Panc1 (cell line): ENCODE measurements at places on chromosomes 1 and 21.

DNA sequence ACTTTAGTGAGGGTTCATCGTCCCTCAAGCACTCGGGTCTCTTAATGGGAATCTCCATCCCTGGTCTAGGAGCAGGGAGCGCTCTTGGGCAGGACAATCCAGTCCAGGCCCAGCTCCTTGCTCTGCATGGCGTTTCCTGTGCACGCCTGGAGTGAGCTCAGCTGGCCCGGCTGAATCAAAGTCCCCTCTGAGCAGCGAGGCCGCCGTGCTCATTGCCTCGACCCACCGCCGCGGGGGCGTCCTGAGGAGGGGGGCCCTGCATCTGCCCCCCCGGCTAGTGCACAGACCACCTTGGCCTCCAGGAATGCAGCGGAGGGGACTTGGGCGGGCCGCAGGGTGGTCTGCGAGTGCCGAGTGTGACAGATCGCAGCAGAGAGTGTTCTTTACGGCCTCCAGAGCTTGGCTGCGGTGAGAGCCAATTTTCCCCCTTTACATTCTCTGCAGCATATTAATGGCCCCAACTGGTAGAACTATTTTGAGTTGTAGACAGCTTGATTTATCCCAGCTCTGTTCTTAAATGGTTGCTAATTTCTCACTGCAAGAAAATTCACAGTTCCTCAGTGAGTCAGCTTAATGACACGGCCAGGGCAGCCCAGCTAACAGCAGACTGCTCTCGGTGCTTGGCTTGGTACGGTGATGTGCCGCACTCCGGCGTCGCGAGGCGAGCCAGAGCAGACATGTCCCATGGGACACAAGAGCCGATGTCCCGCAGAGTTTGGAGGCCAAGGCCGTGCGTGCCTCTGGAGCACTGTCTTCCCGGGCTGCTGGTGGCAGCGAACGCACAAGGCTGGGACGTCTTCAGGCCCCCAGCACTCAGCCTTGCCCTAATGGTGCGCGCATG, 39.8 kb downstream of the SNAP47 start:
- DNase-seq: no peak

- DNase-seq: no peak
Observed at GRCh38 chr1:198531891-198532290, 8.6 kb downstream of the ATP6V1G3 start.

GRCh38 chr1:119160409-119160808, 20.0 kb upstream of the WARS2 start:
- no peak for DNase-seq

DNA sequence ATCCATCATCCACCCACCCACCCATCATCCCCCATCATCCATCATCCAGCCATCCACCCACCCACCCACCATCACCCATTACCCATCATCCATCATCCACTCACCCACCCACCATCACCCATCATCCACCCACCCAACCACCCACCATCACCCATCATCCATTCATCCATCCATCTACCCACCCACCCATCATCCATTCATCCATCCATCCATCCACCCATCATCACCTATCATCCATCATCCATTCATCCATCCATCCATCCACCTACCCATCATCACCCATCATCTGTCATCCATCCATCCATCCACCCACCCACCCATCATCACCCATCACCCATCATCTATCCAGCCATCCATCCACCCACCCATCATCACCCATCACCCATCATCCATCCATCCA, 81.5 kb downstream of the ADARB1 start:
- DNase-seq: no peak

GRCh38 chr1:232452117-232452516, 177.8 kb downstream of the SIPA1L2 start:
- DNase-seq: no peak

DNA sequence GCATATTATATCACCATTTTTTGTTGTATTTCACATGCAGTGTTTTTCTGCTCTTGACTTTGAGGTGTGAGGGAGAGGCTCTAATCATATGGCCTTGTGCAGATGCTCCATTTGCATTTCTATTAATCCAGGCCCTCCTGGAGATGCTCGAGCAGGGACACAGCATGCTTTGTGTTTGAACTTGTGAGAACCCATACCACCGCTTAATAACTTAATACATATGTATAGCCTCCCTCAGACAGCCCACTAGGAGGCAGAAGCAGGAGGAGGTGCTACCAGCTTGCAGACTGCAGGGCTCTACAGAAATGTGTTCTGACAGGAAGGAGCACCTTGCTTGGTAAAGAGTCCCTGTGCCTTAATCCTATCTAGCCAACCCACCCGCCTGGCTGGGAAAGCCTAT, 155.2 kb downstream of the BARHL2 start:
- DNase-seq: no peak

DNA sequence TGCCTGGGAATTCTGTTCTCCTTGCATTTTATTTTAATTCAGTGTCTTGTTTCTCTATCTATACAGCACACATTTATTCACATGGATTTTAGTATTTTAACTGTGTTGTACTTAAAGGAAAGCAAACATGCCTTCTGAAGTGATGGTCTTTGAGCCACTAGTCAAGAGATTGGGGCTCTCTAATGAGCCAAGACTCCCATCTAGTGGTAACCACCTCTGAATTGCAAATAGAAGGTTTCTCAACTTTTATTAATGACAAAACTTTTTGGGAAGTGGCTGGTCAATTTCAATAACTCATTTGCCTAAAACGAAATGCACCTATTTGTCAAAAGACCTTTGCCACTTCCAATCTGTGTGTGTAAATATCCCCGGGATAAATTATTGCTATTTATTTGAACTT, 199.6 kb downstream of the LTN1 start:
- DNase-seq: no peak

- no peak for DNase-seq
Observed at GRCh38 chr1:27397749-27398148, 5.3 kb downstream of the GPR3 start.

- DNase-seq: no peak
Observed at GRCh38 chr1:157431751-157432150, 120.6 kb downstream of the FCRL5 start.

GRCh38 chr1:239274242-239274830, 112.0 kb upstream of the CHRM3 start:
- no peak for DNase-seq

- no peak for DNase-seq
Observed at GRCh38 chr1:74271503-74271902, 36.3 kb downstream of the TNNI3K start.

DNA sequence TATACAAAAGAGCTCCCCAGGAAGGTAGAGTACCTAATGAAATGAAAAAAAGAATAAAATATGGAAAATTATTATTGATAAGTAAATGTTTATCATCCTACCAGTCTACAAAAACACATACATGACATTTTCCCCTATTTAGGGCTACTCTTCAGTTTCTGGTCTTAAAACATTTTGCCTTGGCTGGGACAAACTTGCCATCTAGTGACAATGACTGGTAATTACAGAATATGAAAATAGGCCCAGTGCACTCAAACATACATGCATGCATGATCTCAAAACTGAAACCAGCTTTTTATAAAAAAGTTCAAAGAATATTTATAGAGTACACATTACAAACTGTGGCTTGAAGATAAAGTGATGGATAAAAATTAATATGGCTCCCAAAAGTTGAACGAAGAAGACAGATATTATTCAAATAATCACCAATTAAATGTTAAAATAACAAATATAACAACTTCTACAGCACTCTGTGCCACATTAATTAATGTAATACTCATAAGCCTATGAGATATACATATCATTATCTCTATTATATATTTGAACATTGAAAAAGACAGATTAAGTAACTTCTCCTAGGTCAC, 10.5 kb upstream of the RNPC3 start:
- DNase-seq: no peak

GRCh38 chr1:17719874-17720273, 35.3 kb upstream of the ACTL8 start:
- no peak for DNase-seq

GRCh38 chr1:170332801-170333200, 187.0 kb downstream of the NTMT2 start:
- DNase-seq: no peak

DNA sequence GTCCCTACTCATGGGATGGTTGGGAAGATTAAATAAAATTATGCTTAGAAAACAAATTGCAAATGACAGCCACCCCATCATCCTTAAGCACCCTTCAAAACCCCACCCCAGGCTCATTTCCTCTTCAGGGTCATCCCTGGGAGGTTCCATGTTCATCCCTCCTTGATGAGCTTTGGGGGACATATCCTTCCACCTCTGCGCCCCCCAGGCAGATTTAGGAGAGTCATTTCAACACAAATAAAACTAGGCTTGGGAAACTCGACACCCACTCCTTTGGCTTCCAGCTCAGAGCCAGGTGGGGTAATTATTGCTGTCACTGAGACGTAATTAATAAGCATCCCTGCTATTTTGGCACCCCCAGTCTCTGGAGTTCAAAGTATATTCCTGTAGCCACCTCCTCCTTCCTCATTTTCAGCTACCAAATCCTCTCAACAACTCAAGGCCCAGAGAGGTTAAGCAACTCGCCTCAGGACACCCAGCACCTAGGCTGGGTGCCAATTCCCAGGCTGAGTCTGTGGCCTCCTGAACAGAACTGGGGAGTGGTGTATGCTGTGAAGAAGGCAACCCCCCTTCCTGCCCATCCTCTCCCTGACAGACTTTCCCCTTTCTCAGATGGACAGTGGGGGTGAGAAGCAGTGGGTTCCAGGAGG, 595 bp downstream of the CRYBG2 start:
- DNase-seq: no peak
